Testis (tissue), 5 donors: ENCODE measurements at places on chromosomes 4 and X.

DNA sequence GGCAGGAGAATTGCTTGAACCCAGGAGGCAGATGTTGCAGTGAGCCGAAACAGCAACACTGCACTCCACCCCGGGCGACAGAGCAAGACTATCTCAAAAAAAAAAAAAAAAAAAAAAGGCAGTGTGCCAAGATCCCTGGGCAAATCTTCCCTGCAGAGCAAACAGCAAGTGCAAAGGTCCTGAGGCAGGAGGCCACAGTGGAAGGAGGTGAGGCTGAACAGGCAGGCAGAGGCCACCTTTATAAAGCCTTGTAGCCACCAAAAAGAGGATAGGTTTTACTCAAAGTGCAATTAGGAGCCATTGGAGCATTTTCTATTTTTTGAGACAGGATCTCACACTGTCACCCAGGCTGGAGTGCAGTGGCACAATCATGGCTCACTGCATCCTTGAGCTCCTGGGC lies 45.1 kb upstream of the TLR2 start:
- no peaks in the 10 kb centered on the region for H3K36me3 ChIP-seq
- no peaks in the 10 kb centered on the region for H3K27me3 ChIP-seq
- no peak overlapping the region for H3K27ac ChIP-seq
- no peaks in the 10 kb centered on the region for H3K4me1 ChIP-seq

- no peaks in the 10 kb centered on the region for H3K36me3 ChIP-seq
- H3K4me1 ChIP-seq, result no peaks in the 10 kb centered on the region
- no peaks in the 10 kb centered on the region for H3K27me3 ChIP-seq
- H3K27ac ChIP-seq, result no peak overlapping the region
Measured at GRCh38 chrX:25028726-25029125, 13.0 kb upstream of the ARX start.

DNA sequence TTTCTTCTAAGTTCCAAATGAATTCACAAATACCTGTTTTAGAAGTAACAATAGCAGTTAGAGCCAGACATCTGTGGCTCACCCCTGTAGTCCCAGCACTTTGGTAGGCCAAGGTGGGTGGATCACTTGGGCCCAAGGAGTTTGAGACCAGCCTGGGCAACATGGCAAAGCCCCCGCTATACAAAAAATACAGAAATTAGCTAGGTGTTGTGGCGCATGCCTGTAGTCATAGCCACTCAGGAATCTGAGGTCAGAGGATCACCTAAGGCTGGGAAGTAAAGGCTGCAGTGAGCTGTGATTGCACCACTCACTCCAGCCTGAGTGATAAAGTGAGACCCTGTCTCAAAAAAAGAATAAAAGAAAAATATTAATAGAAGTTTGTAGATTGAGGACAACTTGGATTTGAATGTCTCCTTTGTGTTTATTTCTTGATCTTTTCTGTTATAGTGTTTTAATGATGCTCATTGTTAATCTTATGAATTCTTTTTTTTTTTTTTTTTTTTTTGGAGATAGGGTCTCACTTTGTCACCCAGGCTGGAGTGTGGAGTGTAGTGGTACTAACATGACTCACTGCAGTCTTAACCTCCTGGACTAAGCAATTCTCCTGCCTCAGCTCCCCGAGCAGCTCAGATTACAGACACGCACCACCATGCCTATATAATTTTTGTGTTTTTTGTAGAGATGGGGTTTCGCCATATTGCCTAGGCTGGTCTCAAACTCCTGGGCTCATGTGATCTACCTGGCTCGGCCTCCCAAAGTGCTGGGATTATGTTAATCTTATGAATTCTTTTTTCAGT lies 30.7 kb upstream of the RAPGEF2 start:
- no peaks in the 10 kb centered on the region for H3K27me3 ChIP-seq
- DNase-seq, result no peak
- H3K36me3 ChIP-seq, result no peaks in the 10 kb centered on the region
- H3K4me1 ChIP-seq, result no peaks in the 10 kb centered on the region
- H3K4me3 ChIP-seq, result no peak overlapping the region
- peak overlapping the region; percentile 6 for H3K27ac ChIP-seq

DNA sequence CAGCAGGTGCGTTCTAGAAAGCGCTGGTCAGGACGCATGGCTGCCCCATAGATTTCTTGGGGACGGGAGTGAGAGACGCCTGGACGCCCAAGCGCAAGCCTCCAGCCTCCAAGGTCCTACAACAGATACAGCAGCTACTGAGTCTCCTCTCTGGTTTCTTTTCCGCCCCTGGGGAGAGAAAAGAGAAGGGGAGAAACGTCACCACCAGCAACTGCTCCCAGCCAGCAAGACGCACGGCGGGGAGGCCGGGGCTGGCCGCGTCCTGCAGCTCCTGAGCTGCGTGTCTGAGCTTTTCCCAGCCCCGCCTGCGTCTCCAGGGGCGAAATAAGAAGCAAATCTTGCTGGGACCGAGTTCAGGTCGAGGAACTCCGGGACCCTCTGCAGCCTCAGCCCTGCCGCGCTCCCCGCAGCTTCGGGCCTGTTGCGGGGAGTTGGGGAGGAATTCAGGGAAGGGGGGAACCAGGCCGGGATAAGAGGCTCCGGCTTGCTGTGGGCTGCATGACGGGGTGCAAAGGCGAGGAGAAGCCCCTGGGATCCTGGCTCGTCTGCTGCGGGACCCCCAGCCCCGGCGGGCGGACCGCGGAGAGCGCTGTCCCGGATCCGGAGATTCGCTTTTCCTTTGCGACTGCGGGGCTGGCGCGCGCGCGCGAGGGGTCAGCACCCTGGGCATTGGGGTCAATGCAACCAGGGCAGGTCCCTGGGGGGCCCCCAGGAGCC lies 6.8 kb upstream of the SHOX start:
- no peaks in the 10 kb centered on the region for H3K4me1 ChIP-seq
- H3K27ac ChIP-seq, result no peak overlapping the region
- H3K27me3 ChIP-seq, result no peaks in the 10 kb centered on the region
- H3K36me3 ChIP-seq, result no peaks in the 10 kb centered on the region

DNA sequence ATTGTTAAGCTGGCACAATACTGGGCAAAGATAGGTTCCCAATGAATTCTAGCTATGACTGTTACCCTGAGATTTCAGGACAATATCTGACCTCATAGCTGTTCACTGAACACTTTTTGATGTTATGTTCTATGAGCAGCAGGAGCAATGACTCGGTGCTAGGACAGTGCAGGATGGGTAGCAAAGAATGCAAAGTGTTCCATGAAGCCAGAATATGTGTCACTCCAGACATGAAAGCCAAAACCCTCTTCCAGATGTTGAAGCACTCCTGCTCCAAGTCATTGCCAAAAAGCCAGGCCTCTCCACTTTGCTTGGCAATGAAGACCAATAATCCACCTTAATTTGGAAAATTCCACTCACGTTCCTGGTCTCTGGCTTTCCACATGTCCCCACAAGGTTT lies 300.9 kb upstream of the CPEB2 start:
- no peak overlapping the region for H3K27ac ChIP-seq
- no peaks in the 10 kb centered on the region for H3K4me1 ChIP-seq
- H3K27me3 ChIP-seq, result no peaks in the 10 kb centered on the region

DNA sequence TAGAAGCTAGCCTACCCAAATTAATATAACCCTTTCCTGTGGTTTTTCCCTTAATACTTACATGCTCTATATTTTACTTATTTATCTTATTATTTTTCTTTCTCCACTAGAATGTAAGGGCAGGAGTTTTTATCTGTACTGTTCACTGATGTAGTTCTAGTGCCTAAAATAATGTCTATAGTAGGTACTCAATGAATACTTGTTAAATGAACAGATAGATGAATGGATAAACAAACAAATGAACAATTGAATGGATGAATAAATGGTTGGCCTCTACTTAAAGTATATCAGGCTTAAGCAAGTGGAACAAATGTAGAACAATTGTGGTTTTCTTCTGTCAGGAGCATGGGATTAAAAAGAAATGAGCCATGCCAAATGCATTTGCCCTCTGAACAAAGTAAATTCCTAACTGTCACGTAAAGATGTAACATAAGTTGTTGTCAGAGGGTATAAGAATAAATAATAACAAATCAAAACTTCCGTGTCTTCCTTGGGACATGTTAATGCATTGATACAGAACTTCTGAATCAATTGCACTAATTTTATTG lies 54.1 kb downstream of the SYTL5 start:
- DNase-seq, result no peak
- no peaks in the 10 kb centered on the region for H3K27me3 ChIP-seq
- no peaks in the 10 kb centered on the region for H3K4me1 ChIP-seq
- no peak overlapping the region for H3K27ac ChIP-seq

- no peak overlapping the region for H3K27ac ChIP-seq
- no peak for DNase-seq
- H3K4me1 ChIP-seq, result no peaks in the 10 kb centered on the region
- no peak overlapping the region for H3K4me3 ChIP-seq
- no peaks in the 10 kb centered on the region for H3K36me3 ChIP-seq
- no peaks in the 10 kb centered on the region for H3K27me3 ChIP-seq
Measured at GRCh38 chr4:85898231-85898630, 423.3 kb downstream of the ARHGAP24 start.

GRCh38 chr4:77181720-77182119 lies 24.7 kb downstream of the CCNG2 start:
- no peak overlapping the region for H3K27ac ChIP-seq
- no peaks in the 10 kb centered on the region for H3K36me3 ChIP-seq
- no peak overlapping the region for H3K4me3 ChIP-seq
- DNase-seq, result no peak
- H3K4me1 ChIP-seq, result no peaks in the 10 kb centered on the region

- no peak for DNase-seq
- no peak overlapping the region for H3K27ac ChIP-seq
- no peaks in the 10 kb centered on the region for H3K4me1 ChIP-seq
- no peak overlapping the region for H3K4me3 ChIP-seq
Measured at GRCh38 chr4:8819473-8820177, 52.0 kb downstream of the HMX1 start.

DNA sequence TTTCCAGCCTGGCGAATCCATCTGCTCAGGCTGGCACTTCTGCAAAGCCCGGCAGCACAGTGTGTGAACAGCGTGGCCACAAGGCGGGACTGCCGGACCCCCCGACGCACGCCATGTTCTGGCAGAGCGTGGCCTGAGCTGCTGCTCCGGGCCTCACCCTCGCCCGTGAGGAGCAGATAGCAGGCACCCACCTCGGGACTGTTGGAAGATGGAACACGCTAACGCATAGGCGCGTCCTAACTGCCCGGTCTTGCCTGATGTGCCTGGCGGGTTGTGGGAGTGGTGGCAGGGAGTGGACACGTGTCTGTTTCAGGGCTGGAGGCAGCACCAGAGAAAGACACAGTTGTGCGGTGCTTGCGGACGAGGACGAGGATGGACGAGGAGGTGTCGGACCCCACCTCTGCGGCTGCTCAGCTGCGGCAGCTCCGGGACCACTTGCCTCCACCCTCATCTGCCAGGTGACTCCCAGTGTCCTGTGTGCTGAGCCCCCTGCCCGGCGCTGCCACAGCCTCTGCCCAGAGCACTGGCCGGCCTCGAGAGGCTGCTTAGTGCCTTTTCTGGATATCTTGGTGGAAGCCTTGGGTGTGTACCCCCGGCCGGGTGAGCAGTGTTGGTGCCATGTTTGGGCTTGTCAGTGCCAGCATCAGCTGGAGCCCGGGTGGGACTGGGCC lies 28.2 kb downstream of the UVSSA start:
- no peak overlapping the region for H3K4me3 ChIP-seq
- no peaks in the 10 kb centered on the region for H3K27me3 ChIP-seq
- no peak overlapping the region for H3K27ac ChIP-seq
- H3K36me3 ChIP-seq, result no peaks in the 10 kb centered on the region
- H3K4me1 ChIP-seq, result no peaks in the 10 kb centered on the region

DNA sequence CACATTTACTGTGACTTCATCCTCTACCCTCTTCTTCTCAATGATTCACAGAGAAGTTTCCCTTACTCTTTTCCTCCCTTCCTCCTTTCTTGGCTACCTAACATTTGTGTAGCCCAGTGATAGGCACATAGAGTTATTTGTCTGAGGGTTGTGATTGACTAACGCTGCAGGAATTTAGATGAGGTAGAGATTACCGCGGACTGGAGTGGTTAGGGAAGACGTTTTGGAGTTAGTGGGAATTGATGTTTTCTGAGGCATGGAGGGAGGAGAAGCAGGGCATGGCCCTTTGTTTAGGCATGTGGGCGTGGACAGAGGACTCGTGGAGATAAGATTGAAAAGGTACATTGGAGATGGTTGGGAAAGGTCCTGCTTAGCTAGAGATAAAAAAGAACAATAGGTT lies 246.7 kb downstream of the GPAT3 start:
- no peaks in the 10 kb centered on the region for H3K36me3 ChIP-seq
- H3K27ac ChIP-seq, result no peak overlapping the region
- no peak overlapping the region for H3K4me3 ChIP-seq
- no peaks in the 10 kb centered on the region for H3K27me3 ChIP-seq
- no peaks in the 10 kb centered on the region for H3K4me1 ChIP-seq

DNA sequence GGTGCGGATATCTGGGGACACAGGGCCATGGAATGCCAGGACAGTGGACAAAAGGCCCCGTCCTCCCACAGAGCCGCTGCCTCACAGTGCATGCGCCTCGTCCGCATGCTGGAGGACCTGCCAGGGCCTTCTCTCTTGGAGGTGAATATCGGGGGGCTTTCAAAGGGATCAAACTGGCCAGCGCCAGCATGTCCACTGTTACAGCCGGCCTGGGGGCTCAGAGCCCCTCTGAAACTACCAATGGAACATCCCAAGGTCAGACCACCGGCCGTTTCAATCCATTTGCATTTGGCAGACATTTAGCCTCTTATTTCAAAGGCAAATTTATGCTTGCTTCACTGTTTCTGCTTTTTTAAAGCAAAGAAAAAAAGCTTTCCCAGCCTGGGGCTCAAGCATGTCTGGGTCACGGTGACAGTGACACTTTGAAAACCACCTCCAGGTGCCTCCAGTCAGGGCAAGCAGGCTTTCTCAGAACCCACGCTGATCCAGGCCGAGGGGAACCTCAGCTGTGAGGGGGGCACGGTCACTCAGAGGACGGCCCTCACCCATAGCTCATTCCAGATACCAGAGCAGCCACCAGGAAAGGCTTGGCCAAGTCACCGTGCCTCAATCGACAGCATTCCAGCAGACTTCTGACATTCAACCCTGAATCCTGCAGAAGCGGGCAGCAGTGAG lies 57.2 kb downstream of the PPP2R2C start:
- peaks cover 7% of the 10 kb centered on the region for H3K4me1 ChIP-seq
- no peak overlapping the region for H3K4me3 ChIP-seq
- no peaks in the 10 kb centered on the region for H3K36me3 ChIP-seq
- H3K27ac ChIP-seq, result no peak overlapping the region
- no peak for DNase-seq

DNA sequence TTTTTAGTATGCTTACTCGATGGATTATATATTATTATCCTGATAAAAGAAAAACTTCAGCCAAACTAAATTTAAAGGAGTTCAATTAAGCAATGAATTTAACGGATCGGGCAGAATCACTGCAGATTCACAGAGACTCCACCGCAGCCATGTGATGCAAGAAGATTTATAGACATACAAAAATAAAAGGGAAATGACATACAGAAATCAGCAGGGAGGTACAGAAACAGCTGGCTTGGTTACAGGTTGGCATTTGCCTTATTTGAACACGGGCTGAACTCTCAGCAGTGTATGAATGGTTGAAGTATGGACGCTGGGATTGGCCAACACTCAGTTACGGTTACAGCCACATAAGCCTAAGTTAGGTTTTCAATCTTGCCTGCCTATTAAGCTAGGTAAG lies 35.4 kb upstream of the DHRSX start:
- H3K36me3 ChIP-seq, result no peaks in the 10 kb centered on the region
- no peaks in the 10 kb centered on the region for H3K27me3 ChIP-seq
- DNase-seq, result no peak

GRCh38 chrX:53028678-53029077 lies 19.9 kb upstream of the GPR173 start:
- H3K36me3 ChIP-seq, result no peaks in the 10 kb centered on the region
- H3K27ac ChIP-seq, result no peak overlapping the region
- no peaks in the 10 kb centered on the region for H3K27me3 ChIP-seq
- no peak overlapping the region for H3K4me3 ChIP-seq

- H3K27me3 ChIP-seq, result no peaks in the 10 kb centered on the region
- no peak overlapping the region for H3K27ac ChIP-seq
- H3K36me3 ChIP-seq, result no peaks in the 10 kb centered on the region
- no peak for DNase-seq
Measured at GRCh38 chr4:35824231-35824630, 420.1 kb downstream of the ARAP2 start.

GRCh38 chrX:19887911-19888879 lies 795 bp upstream of the SH3KBP1 start:
- DNase-seq, result peak; percentile 46
- peak overlapping the region; percentile 68 for H3K27ac ChIP-seq
- peak overlapping the region; percentile 63 for H3K4me3 ChIP-seq
